ENCODE measurements at places on chromosomes 7 and 10. TPM values are rescaled to one million over a fixed set of nuclear protein-coding genes. Genes with fewer than 3 reads are reported as not detected.

The ADAM8 gene
- 207 TPM for total RNA-seq

The LDB3 gene
- total RNA-seq: 0.05 TPM

DNA sequence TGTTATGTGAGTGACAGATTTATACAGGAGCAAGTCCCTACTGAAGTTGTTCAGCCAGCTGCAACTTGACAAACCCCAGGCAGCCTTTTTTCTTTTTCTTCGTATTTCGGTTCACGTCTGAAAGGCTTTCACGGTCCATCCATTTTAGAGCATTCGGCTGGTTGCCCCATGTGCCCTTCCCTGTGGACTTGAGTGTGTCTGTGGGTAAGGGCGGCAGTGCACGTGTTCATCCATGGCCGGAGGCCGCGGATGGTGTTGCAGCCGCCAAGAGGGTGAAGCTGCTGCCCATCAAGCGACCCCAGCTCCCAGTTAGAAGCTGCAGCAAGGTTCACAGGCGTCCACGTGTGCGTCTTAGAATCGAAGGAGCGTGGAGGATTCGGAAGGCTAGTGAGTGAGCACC lies 35.9 kb downstream of the PPP2R2D start:
- no peak for DNase-seq

DNA sequence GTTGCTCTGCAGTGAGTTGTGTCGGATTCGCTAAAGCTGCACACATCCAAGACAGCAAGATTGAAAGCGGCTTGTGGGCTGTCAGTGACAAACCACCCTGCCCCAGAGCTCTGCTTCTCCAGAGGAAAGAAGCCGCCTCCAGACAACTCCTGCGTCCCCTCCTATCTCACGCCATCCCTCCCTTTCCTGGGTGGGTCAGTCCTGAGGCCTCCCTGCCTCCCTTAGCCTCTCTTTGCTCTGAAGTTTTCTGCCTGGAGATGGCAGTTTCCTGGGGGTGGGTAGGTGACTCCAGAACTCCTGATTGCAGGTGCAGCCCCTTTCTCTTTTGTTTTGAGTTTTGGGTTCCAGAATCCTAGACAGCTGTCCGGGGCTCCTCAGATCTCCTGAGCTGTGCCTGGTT lies 78.7 kb downstream of the EMX2 start:
- no peak for DNase-seq

DNA sequence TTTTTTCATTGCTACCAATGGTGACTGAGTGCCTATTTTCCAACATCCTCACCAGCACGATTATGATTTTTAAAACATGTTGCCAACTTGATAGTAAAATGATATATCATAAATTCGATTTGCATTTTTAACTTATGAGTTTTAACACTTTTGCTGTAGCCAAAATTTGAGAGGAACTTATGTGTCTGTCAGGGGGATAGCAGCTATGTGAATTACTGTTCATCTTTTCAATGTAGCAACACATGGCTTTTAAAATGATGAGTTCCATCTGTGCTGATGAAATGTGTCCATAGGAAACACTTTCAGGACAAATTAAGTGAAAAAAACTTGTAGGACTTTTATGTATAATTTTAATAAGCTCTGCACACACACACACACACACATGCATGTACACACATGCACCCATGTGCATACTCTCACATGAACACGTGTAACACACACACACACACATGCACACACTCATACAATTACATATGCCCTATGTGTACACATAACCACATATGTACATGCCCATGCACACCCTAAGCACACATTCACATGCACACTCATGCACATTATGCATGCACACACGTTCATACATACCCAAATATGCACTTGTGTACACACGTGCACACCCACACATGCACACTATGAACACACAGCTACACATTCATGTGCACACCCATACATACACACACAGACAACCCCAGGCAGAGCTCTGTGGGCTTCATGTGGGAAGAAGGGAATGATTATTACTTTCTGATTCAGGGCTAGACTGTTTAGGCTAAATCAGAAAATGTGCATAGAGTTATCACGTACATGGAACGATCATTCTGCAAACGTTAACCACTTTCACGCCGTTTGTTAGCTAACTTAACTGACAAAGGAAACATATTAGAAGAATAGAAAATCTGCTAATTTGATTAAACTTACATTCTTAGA lies 68.9 kb downstream of the C10orf143 start:
- DNase-seq: no peak

The MBL2 gene
- not detected for total RNA-seq

The TRIM73 gene
- 8.5 TPM for total RNA-seq

- DNase-seq: no peak
These were observed 10.0 kb downstream of the CAMK2B start for GRCh38 chr7:44315301-44315903.

The OR2A42 gene
- not detected for total RNA-seq

The CALN1 gene
- total RNA-seq: not detected

Measured in activated CD4-positive, alpha-beta memory T cell treated with anti-CD3 and anti-CD28 coated beads, Interleukin-2, amount 10 ng/mL, durations not matched to agents 7 days and 5 days (primary cell).